ENCODE measurements at places on chromosomes 5 and 9.
A peak's percentile ranks its signal among the peaks of the same experiment; 100 is the strongest.

GRCh38 chr5:89556215-89556913, 673.4 kb upstream of the MEF2C start:
- no peak overlapping the region for H3K27ac ChIP-seq
- DNase-seq = no peak
- no peaks in the 10 kb centered on the region for H3K4me1 ChIP-seq
- H3K36me3 ChIP-seq = no peaks in the 10 kb centered on the region
- H3K4me3 ChIP-seq = no peak overlapping the region

GRCh38 chr5:23367874-23368273, 139.5 kb upstream of the PRDM9 start:
- H3K4me3 ChIP-seq = no peak overlapping the region
- no peak overlapping the region for H3K27ac ChIP-seq
- no peak for DNase-seq
- no peaks in the 10 kb centered on the region for H3K36me3 ChIP-seq

GRCh38 chr5:147675168-147675567, 107.4 kb downstream of the JAKMIP2 start:
- H3K4me1 ChIP-seq = no peaks in the 10 kb centered on the region
- H3K27ac ChIP-seq = no peak overlapping the region
- H3K36me3 ChIP-seq = no peaks in the 10 kb centered on the region
- H3K4me3 ChIP-seq = no peak overlapping the region
- no peaks in the 10 kb centered on the region for H3K27me3 ChIP-seq

GRCh38 chr5:174736331-174736721, 11.9 kb downstream of the MSX2 start:
- no peak overlapping the region for H3K27ac ChIP-seq
- no peaks in the 10 kb centered on the region for H3K36me3 ChIP-seq
- DNase-seq = no peak
- peaks cover 10% of the 10 kb centered on the region for H3K4me1 ChIP-seq

DNA sequence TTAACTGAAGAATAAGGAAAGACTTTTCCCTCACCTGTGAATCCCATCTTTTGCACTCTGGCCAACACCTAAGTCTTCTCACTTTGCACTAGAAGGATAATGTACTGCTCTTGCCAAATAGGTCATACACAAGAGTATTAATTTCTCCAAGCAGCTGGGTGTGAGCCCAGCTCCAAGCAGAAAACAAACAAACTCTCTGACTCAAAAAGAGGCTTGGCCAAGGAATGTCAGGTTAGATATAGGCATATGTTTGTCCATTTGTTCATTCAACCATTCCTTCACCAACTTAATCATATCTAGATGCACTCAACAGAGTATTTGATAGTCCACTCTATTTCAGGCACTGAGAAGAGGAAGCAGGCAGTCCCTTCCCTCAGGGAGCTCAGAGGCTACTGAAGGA, 84.4 kb downstream of the HTR4 start:
- H3K27me3 ChIP-seq = peaks cover 7% of the 10 kb centered on the region
- H3K36me3 ChIP-seq = no peaks in the 10 kb centered on the region
- H3K27ac ChIP-seq = no peak overlapping the region
- no peak overlapping the region for H3K4me3 ChIP-seq
- DNase-seq = no peak
- H3K4me1 ChIP-seq = no peaks in the 10 kb centered on the region

GRCh38 chr5:76763136-76763535, 47.2 kb downstream of the F2R start:
- no peak overlapping the region for H3K27ac ChIP-seq
- H3K36me3 ChIP-seq = peaks cover 1% of the 10 kb centered on the region
- DNase-seq = no peak
- no peaks in the 10 kb centered on the region for H3K27me3 ChIP-seq

DNA sequence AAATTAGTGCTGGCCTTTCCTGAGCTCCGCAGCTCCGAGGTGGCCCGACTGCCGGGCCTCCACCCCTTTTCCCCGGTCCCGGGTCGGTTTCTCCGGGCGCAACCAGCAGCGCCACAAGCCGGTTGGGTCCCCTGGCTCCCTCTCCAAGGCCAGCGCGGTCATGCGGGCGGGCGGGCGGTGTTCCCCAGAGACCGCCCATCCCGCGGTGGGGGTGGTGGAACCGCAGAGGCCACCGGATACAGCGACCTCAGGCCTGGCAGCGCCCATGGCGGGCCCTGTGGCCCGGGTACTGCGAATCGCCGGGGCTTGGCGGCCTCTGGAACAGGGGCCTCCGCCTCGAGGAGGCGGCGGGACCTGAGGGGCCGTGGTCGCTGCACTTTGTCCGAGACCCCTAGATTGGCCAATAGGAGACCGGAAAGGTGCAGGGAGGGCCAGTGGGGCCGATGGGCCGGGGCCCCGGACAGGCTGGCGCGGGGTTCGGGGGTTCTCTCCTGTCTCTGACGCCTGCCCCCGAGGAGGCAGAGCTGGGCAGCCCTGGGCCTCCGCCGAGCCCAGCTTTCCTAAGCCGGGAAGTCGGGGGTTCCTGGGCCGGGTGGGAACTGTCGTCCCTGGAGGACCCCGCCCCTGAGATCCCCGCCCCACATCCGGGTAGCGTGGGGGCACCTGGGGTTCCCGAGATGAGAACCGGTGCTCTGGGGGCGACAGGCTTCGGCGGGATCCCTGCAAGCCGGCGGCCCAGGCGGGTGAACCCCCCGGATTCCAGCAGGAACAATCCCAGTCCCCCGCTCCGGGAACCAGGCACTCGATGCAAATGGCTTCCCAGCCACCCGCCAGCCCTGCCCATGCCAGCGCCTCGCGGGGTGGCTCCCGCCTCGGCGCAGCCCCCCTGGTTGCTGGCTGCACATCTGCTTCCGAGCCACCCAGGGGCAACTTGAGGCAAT, 293.9 kb downstream of the ZSWIM6 start:
- peaks cover 39% of the 10 kb centered on the region for H3K27me3 ChIP-seq
- no peaks in the 10 kb centered on the region for H3K36me3 ChIP-seq
- DNase-seq = peak; percentile 59

- H3K4me1 ChIP-seq = peaks cover 12% of the 10 kb centered on the region
- H3K36me3 ChIP-seq = peaks cover 9% of the 10 kb centered on the region
- H3K4me3 ChIP-seq = peak overlapping the region; percentile 80
These were observed 134.7 kb upstream of the DMRT1 start for GRCh38 chr9:706606-707459.

- H3K27me3 ChIP-seq = no peaks in the 10 kb centered on the region
- H3K4me3 ChIP-seq = no peak overlapping the region
- no peak for DNase-seq
These were observed 26.2 kb downstream of the SETX start for GRCh38 chr9:132328580-132328979.

DNA sequence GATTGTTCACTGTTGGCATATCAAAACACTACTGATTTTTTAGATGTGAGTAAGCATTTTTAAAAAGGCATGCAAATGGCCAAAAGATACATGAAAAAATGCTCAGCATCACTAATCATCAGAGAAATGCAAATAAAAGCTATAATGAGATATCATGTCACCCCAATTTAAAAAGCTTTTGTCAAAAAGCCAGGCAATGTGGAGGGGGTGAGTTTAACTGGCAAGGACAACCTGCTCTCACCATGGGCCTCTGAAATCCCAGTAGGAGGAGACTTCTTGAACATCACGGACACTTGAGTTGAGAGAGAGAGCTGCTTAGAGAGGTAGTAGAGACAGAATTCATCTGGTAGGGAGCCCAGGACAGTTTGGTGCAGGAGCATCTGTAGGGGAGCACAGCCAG, 347.1 kb upstream of the MPDZ start:
- no peak for DNase-seq
- H3K4me3 ChIP-seq = no peak overlapping the region
- no peaks in the 10 kb centered on the region for H3K36me3 ChIP-seq
- no peak overlapping the region for H3K27ac ChIP-seq
- no peaks in the 10 kb centered on the region for H3K4me1 ChIP-seq
- H3K27me3 ChIP-seq = no peaks in the 10 kb centered on the region

DNA sequence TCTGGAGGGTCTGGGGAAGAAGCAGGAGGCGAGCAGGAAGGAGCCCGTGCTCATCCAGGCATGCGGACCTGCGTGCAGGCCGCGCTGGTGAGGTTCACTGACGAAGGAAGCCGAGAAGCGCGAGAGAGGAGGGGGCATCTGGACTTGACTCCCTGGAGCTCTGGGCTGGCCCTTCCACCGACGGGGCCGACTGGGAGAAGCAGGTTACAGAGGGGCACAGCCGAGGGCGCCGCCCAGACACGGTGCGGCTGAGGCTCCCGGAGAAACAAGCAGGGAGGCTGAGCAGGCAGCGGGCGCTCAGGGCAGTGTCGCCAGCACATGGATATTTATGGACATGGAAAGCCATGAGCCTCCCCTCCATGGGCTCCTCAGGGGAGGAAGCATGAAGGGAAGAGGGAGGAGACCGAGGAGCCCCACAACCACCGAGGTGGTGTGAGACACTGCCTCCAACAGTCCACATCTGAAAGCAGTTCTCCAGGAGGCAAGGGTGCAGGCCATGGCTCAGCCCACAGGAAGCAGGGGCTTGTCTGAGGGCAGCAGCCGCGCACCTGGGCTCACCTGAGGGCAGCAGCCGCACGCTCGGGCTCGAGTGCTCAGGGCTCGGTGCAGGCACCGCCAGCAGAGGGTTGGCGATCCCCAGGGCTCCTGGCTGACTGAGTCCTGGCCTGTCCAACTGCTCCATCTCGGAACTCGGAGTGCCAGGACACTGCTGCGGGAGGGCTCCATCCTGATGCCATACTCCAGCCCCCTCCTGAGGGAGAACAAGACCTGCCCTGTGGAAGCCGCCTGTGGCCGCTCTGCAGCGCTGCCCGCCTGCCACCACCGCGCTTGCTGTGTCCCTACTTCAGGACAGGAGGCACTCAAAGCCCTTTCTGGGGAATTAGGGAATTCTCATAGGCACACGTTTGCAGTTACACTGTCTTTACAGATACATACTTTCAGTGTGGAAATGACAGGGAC, 15.7 kb upstream of the INPP5E start:
- H3K27me3 ChIP-seq = no peaks in the 10 kb centered on the region
- peaks cover 60% of the 10 kb centered on the region for H3K36me3 ChIP-seq
- no peak overlapping the region for H3K4me3 ChIP-seq
- no peaks in the 10 kb centered on the region for H3K4me1 ChIP-seq

DNA sequence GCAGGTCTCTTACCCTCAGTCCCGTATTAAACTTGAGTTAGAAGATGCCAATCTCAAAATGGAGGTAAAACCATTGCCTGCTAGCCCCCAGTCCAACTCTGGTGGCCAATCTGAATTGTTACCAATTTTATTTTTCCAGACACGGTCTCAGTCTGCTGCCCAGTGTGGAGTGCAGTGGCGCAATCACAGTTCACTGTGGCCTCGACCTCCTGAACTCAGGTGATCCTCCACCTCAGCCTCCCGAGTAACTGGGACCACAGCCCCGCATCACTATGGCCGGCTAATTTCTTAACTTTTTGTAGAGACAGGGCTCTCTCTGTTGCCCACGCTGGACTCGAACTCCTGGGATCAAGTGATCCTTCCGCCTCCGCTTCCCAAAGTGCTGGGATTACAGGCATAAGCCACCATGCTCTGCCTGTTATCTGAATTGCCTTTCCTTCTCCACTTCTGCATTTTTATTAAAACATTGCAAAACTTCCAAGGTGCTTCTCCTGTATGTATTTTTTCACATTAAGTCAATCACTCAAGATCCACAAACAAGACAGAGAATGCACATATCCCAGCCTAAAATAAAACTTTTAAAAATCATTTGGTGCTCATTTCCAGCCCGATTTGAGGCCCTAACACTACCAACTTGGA, 2.3 kb downstream of the FANCC start:
- no peak overlapping the region for H3K27ac ChIP-seq
- H3K4me3 ChIP-seq = no peak overlapping the region
- no peak for DNase-seq
- H3K27me3 ChIP-seq = no peaks in the 10 kb centered on the region
- peaks cover 11% of the 10 kb centered on the region for H3K4me1 ChIP-seq
- no peaks in the 10 kb centered on the region for H3K36me3 ChIP-seq

- no peaks in the 10 kb centered on the region for H3K36me3 ChIP-seq
- no peaks in the 10 kb centered on the region for H3K4me1 ChIP-seq
- DNase-seq = no peak
- no peak overlapping the region for H3K4me3 ChIP-seq
These were observed 56.0 kb upstream of the UBTD2 start for GRCh38 chr5:172339264-172340180.

DNA sequence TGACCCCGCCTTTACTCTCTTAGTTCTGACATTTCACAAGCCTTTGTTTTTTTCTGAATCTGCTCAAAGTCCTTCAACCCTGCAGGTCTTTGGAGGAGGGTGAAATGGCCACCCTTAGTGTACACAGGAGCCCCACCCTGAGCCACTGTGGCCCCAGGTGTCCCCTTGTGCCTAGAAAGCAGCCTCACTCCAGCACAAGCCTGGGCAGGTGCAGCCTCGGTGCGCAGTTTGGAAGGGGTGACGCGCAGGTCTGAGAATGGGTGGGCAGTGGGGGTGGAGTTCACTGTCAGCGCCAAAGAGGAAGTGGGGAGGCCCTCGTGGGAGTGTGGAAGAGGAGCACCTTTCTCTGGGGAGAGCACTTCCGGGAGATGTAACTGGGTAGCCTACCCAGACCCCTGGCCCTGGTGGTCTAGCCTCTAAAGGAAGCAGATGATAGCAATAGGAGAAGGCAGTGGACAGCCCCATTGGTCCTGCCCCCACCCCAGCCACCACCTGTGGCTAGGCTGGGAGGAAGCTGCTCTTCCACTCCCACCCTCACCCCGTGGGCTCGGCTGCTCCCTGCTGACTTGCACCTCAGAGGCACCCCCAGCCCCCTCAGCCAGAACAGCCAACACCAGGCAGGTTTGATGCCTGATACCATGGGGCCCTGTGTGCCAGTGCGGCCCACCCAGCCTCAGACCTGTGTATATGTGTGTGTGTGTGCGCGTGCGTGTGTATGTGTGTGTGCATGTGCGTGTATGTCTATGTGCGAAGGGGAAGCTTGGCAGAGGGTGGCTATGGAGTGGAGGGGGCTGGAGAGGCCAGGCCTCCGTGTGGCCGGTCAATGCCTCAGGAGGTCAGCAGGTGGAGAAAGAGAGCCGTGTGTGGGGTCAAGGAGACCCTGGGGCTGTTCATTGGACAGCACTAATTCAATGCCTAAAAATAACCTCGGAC, 16.8 kb upstream of the DAB2IP start:
- H3K4me3 ChIP-seq = no peak overlapping the region
- no peaks in the 10 kb centered on the region for H3K36me3 ChIP-seq
- H3K27ac ChIP-seq = no peak overlapping the region
- peaks cover 4% of the 10 kb centered on the region for H3K4me1 ChIP-seq

DNA sequence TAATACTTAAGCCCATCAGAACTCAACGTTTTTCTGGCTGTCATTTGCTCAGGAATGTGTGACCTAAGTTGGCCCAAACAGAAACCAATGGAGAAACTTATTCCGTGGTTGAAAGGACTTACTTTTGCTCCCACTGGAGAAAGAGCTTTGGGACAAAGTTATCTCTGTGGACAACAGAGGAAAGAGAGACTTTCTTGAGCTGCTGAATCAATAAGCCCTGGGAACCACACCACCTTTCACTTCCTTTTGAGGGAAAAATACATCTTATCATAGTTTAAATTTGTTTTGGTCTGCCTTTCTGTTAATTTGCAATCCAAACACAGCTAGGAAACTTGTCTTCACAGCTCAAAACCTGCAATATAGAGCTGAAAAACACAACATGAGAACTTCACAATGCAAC, 62.8 kb upstream of the VCAN start:
- DNase-seq = no peak
- H3K27me3 ChIP-seq = peaks cover 2% of the 10 kb centered on the region
- H3K4me1 ChIP-seq = no peaks in the 10 kb centered on the region
- no peak overlapping the region for H3K4me3 ChIP-seq

Data from activated CD4-positive, alpha-beta memory T cell treated with anti-CD3 and anti-CD28 coated beads for 36 hours (primary cell).